Stimulated activated CD8-positive, alpha-beta memory T cell treated with anti-CD3 and anti-CD28 coated beads, Interleukin-4, amount 100 ng/mL, for 1 hour (primary cell): ENCODE measurements at places on chromosomes 12 and 14.
A peak's percentile ranks its signal among the peaks of the same experiment; 100 is the strongest.

- DNase-seq = no peak
Observed at GRCh38 chr14:100556936-100557505, 30.2 kb downstream of the BEGAIN start.

- DNase-seq = no peak
Observed at GRCh38 chr12:39412210-39412609, 30.7 kb downstream of the KIF21A start.

GRCh38 chr14:104799244-104800014 is 1.5 kb upstream of the ZBTB42 start:
- DNase-seq = no peak

DNA sequence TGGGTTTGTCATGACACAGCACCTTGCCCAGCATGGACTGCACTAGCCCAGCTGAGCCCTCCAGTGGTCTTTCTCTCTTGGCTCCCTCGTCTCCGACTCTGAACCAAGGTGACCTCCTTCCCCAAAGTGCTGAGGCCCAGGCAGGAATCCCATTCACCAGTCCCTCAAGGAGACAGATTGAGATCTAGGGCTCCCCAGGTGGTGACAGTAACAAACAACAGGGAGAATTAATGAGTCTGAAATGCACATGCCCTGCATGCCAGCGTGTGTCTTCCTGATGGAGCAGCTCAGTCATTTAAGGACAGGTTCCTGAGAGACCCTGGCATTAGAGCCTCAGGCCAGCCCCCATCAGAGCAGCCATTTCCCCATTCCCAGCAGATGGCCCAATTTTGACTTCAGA is 51.4 kb upstream of the OAS1 start:
- no peak for DNase-seq

- DNase-seq = no peak
Observed at GRCh38 chr14:89378119-89378518, 38.9 kb downstream of the FOXN3 start.

GRCh38 chr14:59278111-59278510 is 89.6 kb downstream of the DAAM1 start:
- DNase-seq = no peak

DNA sequence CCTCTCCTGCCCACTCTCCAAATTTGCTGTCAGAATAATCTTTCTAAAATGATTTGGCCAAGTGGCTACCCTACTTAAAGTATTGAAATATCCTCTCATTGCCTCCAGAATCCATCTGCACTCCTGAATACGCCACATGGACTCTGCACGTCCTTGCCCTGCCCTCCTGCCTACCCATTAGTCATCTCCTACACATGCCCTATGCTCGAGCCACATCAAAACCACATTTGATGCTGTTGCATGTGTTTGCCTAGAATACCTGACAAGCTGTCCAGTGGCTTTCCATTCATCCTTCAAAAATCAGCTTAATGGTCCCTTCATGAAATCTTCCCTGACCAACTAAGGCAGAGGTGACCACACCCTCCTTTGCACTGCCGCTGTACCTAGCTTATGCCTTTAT is 17.0 kb downstream of the VCPKMT start:
- DNase-seq = no peak

- DNase-seq = no peak
Observed at GRCh38 chr14:58695514-58695913, 57.8 kb downstream of the DACT1 start.

DNA sequence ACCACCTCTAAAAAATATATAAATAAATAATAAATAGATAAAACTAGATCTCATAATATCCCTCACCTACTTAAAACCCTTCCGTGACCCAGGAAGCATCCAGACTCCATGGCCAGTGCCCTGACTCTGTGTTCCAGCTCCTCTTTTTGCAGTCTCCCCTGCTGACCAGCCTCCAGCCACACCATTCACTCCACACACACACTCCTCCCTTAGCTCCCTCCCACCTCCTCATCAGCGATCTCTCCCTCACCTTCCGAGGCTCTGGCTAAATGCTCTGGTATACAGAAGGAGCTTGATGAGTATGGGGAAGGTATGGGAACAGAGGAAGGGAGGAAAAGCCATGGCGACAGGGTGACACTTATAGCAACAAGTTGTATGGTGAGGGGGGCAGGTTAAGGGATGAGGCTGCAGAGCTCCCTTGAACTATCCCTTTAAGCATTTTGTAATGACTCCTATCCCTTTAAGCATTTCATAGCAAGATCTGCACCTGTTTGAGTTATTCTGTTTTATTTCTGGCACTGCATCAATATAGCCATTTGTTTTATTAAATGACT is 26.1 kb upstream of the EIF4B start:
- no peak for DNase-seq

- DNase-seq = peak; percentile 42
Observed at GRCh38 chr14:98138666-98139065, 1133.3 kb downstream of the BCL11B start.

DNA sequence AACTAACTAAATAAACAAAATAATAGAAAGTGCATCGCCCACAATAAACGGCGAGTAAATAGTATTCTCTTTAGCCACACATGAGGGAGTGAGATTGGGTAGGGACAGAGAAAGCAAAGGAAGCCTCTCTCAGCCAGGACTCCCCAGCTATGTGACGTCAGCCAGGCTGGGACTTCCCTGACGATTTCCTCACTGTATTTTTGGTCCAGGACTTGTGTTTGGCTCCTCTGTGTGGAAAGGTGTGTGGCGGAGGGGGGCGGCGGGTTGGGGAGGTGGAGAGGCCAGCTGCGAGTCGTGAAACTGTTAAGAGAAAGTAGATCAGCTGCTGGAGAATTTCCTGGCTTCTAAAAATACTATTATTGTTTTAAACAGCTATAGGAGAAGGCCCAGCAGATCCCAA is 1124.6 kb downstream of the AACS start:
- DNase-seq = no peak

DNA sequence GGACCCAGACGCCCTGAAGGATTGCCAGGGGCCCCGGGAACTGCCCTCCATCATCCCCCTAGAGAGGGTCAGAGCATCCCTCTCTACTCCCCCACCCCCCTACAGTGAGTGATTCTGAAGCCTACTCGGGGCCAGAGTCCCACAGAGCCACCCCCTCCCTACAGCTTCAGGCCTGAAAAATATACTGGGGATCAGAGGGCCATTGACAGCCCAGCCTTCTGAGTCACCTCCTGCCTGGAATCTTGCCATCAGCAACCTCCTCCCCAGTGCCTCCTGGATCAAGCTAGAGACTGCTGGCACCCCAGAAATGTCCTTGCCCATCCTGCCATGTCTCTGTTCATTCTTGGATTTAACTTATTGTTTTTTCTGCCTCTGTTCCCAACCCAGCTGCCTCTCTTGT is 21.7 kb upstream of the MIA2 start:
- no peak for DNase-seq

GRCh38 chr14:20712904-20713303 is 24.3 kb downstream of the ANG start:
- DNase-seq = no peak

- no peak for DNase-seq
Observed at GRCh38 chr12:45587877-45588533, 141.5 kb upstream of the ARID2 start.

DNA sequence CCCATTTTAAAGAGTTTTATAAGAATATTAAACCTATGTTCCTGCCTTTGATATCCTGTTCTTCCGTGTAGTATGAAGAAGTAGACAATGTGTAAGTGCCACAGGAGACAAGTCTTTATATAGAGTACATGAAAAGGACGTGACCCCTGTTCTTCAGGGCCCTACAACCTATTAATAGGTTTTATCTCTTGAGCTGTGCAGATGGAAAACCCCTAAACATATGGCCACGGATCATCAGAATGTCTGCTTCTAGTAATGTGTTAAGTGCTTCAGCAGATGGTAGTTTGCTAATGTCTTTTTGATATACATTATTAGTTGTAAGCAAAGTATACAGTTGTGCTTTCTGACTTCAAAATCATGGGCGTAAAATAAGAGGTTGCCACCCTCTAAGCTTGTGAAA is 228.5 kb downstream of the PTPRO start:
- DNase-seq = no peak

DNA sequence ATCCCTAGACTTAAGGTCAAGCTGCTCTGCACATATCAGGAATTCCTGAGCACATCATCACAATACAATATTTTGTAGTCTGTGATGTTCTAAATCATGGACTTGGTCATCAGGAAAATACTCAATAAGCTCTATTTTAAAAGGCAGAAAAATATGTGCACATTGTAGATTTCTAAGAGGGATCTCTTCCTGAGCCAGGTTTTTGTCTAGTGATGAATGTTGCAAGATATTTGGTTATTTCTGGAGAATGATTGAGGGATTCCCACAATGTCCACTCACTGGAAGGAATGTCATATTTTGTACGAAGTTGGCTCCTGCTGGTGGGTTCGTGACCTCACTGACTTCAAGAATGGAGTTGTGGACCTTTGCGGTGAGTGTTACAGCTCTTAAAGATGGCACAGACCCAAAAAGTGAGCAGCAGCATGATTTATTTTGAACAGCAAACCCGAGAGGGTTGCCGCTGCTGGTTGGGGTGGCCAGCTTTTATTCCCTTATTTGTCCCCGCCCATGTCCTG is 300.9 kb upstream of the DCN start:
- no peak for DNase-seq

DNA sequence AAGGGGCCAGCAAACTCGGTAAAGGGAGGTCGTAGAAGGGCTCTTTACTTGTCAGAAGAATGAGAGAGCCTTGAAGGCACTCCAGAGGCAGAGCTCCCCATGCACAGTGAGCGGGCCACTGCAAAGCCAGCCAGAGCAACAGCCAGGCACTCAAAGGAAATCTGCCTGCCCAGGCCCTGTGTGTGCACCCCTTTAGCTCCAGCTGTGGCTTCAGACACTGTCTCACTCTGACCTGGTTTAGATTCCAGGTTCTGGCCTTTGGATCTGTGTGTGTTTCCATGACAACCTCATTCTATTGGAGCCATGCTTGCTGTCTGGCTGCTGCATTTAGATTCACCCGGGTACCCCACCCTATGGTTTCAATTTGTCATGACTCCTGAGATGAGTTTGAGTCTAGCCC is 170.3 kb downstream of the CAPZA3 start:
- DNase-seq = no peak

DNA sequence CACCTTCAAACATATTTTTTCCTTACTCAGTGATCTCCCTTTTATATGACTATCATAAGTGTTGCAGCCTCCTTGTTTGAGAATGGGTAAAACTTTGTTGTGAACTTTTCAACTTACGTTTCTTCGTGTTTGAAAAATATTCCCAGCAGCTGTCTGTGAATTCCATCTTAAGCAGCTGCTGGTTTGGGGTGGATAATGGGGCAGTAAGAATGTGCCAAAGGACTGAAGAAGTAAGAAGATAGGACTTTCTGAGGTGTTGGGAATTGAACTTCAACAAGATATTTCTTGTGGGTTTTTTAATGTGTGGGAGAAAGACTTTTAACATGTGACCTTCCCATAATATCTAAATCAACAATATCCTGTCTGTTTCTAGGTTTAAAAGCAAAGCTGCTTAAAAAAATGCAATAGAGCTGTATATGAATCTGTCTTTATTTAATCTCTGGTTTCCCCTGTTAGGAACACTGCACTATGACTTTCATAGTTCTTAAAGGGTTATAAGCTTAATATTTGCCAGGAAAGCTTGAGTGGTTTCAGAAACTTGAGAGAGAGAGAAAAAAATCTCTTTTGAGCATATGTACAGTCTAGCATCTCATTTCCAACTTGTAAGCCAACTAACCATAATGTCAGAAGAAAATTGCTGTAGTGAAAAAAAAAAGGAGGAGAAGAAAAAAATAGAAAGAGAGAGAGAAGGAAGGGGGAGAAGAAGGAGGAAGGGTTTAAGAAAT is 1659.2 kb upstream of the FLRT2 start:
- DNase-seq = no peak

DNA sequence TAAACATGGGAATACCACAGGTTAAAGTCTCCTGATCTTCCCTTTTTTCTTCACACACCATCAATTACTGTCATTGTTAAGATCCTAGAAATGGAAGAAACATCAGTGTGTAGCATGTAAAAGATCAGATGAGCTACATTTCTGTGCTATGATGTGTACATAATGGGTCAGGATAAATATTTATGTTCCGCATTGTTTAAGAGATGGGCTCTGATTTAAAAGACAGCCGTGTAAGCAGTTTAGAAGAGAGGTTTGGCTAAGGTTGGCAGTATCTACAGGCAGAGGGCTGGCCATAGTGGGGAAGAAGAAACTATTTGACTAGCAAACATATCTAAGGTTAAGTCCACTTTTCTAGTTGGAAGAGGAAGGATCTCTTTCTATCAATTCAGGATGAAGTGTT is 49.4 kb downstream of the LRRC9 start:
- no peak for DNase-seq

GRCh38 chr12:46071769-46072624 is 81.6 kb upstream of the SCAF11 start:
- DNase-seq = peak; percentile 20

- DNase-seq = no peak
Observed at GRCh38 chr12:114011711-114012110, 45.6 kb upstream of the RBM19 start.

- DNase-seq = no peak
Observed at GRCh38 chr12:64243809-64244208, 21.7 kb upstream of the KICS2 start.

- no peak for DNase-seq
Observed at GRCh38 chr12:90199006-90199405, 490.4 kb upstream of the ATP2B1 start.

DNA sequence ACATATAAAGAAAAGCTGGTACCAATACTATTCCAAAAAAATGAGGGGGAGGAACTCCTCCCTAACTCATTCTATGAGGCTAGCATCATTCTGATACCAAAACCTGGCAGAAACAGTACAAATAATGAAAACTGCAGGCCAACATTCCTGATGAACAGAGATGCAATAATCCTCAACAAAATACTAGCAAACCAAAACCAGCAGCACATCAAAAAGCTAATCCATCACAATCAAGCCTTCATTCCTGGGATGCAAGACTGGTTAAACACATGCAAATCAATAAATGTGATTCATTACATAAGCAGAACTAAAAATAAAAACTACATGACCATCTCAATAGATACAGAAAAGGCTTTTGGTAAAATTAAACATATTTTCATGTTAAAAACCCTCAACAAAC is 281.3 kb downstream of the KCNH5 start:
- DNase-seq = no peak

GRCh38 chr14:91142214-91142668 is 28.4 kb downstream of the DGLUCY start:
- DNase-seq = no peak

GRCh38 chr12:120490833-120491512 is 4.9 kb upstream of the DYNLL1 start:
- DNase-seq = no peak

GRCh38 chr14:55425091-55425490 is 13.5 kb upstream of the ATG14 start:
- no peak for DNase-seq

- no peak for DNase-seq
Observed at GRCh38 chr12:119389687-119390086, 55.2 kb downstream of the CCDC60 start.
